Hepatocyte (in vitro differentiated cells): ENCODE measurements at places on chromosomes 13 and 19. TPM values are rescaled to one million over a fixed set of nuclear protein-coding genes. Genes with fewer than 3 reads are reported as not detected.

GRCh38 chr19:51417107-51417809, at the start of gene SIGLEC10:
SIGLEC10 (minus strand) TSS chr19:51417642; CDS start chr19:51417581, 61 bp downstream.
- no peak for DNase-seq

Gene ZSCAN18
- 51.8 and 59.1 TPM in 2 replicates for polyA plus RNA-seq

Gene ZNF20
- polyA plus RNA-seq: 1.2 and 2.4 TPM in 2 replicates

Gene ZNF578
- 0.12 and 0.16 TPM in 2 replicates for polyA plus RNA-seq

- DNase-seq: peak; percentile 86
These were observed 4.6 kb upstream of the APC2 start for GRCh38 chr19:1445185-1445931.

DNA sequence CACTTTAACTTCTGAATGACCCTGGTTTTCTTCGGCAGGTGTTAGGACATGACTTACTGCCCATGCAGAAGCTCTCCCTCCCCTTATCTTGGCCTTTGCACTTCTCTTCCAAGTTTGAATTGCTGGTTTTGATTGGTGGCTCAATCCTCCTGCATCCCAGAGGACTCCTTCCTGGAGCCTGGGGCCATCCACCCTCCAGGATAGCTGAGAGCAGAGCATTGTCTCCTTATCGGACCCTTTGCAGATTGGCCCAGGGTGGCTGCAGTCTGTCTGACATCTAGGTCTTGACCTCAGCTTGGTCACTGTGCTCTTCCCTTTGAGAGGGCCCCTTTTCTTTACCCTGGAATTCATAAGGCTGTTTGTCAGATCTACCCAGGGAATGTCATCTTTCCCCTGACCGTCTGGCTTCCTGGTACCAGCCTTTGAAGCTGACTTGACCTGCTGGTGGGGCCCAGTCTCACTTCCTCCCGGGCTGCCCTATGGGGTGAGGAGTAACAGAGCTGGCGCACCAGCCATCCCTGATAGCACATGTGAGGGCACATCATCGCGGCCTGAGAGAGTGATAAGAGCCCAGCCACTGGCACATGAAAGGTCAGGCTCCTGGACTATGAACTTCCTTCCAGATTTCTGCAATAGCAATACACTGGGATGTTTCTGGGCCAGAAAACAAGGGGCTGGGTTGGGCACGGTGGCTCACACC, 172.9 kb upstream of the UBL3 start:
- DNase-seq: no peak

DNA sequence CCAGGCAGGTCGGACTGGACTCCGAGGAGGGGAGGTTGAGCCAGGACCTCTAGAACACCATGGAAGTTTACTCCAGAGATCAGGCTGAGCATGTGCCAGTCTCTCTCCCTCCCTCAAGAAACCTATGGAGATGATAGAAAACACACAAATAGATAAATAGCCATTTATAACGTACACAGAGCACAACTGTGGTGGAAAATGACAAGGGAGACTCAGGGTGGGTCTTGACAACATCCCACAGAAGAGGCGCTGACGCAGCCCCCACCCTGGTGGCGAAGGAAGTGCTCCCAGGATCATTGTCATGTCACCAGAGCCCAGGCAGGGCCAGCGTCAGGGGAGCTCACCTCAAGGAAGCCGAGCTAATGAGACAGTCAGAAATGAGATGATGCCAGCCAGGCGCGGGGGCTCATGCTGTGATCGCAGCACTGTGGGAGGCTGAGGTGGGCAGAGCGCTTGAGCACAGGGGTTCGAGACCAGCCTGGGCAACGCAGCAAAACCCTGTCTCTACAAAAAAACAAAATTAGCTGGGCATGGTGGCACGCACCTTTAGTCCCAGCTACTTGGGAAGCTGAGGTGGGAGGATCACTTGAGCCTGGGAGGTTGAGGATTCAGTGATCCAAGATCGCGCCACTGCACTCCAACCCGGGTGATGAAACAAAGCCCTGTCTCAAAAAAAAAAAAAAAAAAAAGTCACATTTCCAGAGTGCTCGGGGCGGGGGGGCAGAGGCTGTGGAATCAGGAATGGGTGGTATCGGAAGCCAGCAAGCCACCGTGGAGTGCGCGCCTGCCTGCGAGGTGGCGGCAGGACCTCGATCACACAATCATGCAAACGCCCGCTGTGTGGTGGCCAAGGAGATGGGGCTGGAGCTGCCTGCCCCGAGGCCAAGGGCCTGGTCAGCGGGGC, 178.4 kb downstream of the KDM4B start:
- DNase-seq: no peak

Gene RNF6
- polyA plus RNA-seq: 30.9 and 31.9 TPM in 2 replicates

DNA sequence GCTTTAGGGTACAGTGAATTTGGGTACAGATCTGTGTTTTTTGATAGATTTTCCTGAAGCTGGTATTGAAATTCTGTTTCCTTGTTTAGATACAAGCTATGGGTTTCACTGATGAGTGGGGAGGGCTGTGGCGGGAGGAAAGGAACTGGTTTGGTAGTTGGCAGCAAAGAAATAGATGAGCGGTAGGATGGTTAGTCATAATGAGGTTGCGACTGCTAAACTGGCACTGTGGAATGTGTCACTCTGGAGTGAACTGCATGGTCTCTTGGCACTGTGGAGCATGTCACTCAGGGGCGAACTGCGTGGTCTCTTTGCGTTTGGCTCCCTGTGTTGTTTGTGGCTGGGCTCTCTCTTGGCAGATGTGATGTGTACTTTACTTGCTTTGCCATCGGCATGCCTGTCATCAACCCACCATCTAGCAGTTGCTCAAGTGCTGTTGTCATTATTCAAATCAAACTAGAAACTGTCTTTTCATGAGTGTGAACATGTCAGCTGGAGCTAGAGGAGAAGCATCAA, 82.1 kb downstream of the ATP8A2 start:
- DNase-seq: no peak

DNA sequence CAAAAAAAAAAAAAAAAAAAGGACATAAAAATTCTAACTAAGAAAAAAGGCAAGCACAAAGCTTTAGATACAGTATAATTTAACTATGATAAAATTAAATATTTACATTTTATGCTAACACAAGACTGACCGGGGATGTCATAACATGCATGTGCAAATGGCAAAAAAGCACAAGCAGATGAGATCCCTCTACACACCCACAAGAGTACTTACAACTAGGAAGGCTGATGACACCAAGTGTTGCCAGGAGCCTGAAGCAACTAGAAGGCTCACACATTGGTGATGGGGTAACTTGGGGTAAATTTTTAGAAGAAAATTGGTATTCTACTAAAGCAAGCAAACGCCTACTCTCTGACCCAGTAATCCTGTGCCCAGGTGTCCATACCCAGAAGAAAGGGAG, 6.7 kb downstream of the PCID2 start:
- DNase-seq: no peak

Gene RGCC
- 19.9 and 21.2 TPM in 2 replicates for polyA plus RNA-seq

GRCh38 chr13:114082849-114083645, 49.4 kb downstream of the RASA3 start:
- DNase-seq: no peak

Gene HNRNPM
- 159 and 161 TPM in 2 replicates for polyA plus RNA-seq

Gene RFPL4AL1
- polyA plus RNA-seq: not detected in 2 replicates
